Dermis blood vessel endothelial cell (primary cell): ENCODE measurements at places on chromosomes 2 and 18. TPM values are rescaled to one million over a fixed set of nuclear protein-coding genes. Genes with fewer than 3 reads are reported as not detected.

OBSL1 gene
- total RNA-seq, result 38.8 TPM in 2 replicates

CRYBA2 gene
- total RNA-seq, result not detected in 2 replicates

GALNT3 gene
- total RNA-seq, result 0.34 TPM in 1 of 2 replicates, not detected in the other

AP1S3 gene
- total RNA-seq, result 1.2 and 4.4 TPM in 2 replicates

DYSF gene
- total RNA-seq, result 145 and 268 TPM in 2 replicates

GATA6 gene
- 0.51 and 0.98 TPM in 2 replicates for total RNA-seq

GKN2 gene
- not detected in 2 replicates for total RNA-seq

KLF7 gene
- total RNA-seq, result 14.0 and 20.7 TPM in 2 replicates

LYG2 gene
- total RNA-seq, result not detected in 2 replicates

TUBA3D gene
- not detected in 2 replicates for total RNA-seq

HTR2B gene
- total RNA-seq, result 4.4 and 4.8 TPM in 2 replicates

EPAS1 gene
- total RNA-seq, result 283 and 362 TPM in 2 replicates

KRCC1 gene
- total RNA-seq, result 17.5 and 19.9 TPM in 2 replicates

HOXD1 gene
- 11.2 and 15.4 TPM in 2 replicates for total RNA-seq

CAPN14 gene
- 0.05 TPM in 1 of 2 replicates, not detected in the other for total RNA-seq

AKAIN1 gene
- not detected in 2 replicates for total RNA-seq

ERFE gene
- total RNA-seq, result 0.34 and 0.47 TPM in 2 replicates

TIMM21 gene
- 20.4 and 32.5 TPM in 2 replicates for total RNA-seq

RANBP2 gene
- 103 and 126 TPM in 2 replicates for total RNA-seq

TAF4B gene
- 2.6 and 3.9 TPM in 2 replicates for total RNA-seq

FBLN7 gene
- total RNA-seq, result 2.4 and 3.3 TPM in 2 replicates

NOSTRIN gene
- 4.5 and 34.9 TPM in 2 replicates for total RNA-seq

TYMS gene
- 22.6 and 132 TPM in 2 replicates for total RNA-seq

TNS1 gene
- 45.8 and 65.6 TPM in 2 replicates for total RNA-seq

MARCO gene
- not detected in 2 replicates for total RNA-seq

ITPRIPL1 gene
- total RNA-seq, result 7.0 and 7.7 TPM in 2 replicates

ANKRD30B gene
- total RNA-seq, result under 0.01 TPM in 1 of 2 replicates, not detected in the other

LRATD1 gene
- 1.7 and 2.4 TPM in 2 replicates for total RNA-seq

SCN9A gene
- total RNA-seq, result 0.34 and 0.56 TPM in 2 replicates

ARPC2 gene
- total RNA-seq, result 278 and 352 TPM in 2 replicates

NAB1 gene
- 38.8 and 64.2 TPM in 2 replicates for total RNA-seq

EPG5 gene
- total RNA-seq, result 19.2 and 23.3 TPM in 2 replicates
